NCI-H2171 treated with DMSO at 0.1 percent for 48 hours (cell line): ENCODE measurements at places on chromosomes 3 and 15.

DNA sequence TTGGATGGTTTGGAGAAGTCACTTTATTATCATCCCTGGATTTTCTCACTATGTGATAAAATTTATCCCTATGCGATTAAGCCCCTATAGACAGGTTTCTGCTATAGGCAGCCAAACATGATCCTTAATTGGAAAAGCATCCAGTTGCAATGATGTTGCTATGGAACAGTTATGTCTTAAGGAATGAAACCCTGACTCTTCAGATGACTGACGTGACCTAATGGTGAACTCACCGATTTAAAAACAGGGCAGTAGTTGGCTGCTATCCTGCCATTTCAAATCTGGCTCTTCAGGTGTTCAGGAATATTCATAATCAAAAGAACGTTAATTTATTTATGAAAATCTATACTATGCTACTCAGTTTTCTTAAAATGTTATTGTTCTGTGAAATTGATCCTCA lies 106.8 kb upstream of the ROBO1 start:
- DNase-seq: no peak

- DNase-seq: no peak
Measured at GRCh38 chr15:61729646-61730045, 330.6 kb downstream of the VPS13C start.

GRCh38 chr3:89740080-89740880 lies 632.9 kb downstream of the EPHA3 start:
- DNase-seq: no peak

DNA sequence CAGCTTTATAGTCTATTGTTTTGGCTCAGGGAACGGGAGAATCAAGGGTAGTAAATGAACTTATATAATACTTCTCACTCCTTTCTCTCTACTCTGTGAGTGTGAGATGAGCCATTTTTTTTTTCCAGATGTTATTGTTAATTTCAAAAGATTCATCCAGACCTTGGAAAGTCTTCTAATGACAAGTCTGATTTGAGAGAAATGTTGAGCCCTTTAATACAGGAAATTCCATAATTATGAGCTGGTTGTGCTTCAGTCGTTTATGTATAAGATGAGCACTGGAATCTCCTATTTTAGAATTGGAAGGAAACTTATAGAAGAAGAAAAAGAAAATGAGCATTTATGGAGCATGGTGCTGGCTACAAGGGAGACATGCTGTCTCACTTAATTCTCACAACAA lies 92.0 kb downstream of the FBN1 start:
- no peak for DNase-seq
